ENCODE measurements at places on chromosomes 3 and 15.

DNA sequence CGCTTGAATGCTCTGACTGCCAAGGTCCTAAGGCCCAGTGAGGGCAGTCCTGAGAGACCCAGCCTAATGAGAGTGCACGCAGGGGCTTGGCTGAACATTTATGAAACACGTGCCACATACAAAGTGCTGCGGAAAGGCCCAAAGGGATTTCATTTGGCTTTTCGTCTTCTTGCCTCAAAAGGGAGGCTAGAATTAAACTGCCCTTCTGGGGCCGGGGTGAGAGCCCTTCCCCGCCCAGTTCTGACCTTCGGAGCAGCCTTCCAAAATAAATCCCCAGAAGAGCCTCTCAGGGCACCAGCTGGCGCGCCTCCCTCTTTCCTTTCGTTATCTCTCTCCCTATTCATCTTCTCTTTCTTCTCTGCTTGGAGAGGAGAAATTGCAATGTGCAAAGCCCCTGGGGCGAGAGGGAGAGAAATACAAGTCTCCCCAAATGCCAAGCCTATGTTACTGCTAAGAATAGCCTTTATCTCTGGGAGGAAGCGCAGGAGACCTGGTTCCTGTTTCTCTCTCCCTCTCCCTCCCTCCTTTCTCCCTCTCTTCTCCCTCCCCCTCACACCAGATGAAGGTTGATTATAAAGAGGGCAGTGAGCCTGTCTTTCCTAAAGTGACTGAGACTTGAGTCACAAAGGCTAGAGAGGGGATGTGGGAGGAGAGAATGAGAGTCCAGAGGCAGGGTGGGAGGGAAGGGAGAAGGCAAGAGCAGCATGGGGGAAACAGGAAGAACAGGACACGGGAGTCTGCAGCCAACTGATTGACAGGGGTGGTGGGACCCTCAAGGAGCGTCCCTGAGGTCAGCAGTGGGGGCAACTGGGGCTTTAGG is 36.7 kb upstream of the NDUFB4 start:
- DNase-seq: no peak

DNA sequence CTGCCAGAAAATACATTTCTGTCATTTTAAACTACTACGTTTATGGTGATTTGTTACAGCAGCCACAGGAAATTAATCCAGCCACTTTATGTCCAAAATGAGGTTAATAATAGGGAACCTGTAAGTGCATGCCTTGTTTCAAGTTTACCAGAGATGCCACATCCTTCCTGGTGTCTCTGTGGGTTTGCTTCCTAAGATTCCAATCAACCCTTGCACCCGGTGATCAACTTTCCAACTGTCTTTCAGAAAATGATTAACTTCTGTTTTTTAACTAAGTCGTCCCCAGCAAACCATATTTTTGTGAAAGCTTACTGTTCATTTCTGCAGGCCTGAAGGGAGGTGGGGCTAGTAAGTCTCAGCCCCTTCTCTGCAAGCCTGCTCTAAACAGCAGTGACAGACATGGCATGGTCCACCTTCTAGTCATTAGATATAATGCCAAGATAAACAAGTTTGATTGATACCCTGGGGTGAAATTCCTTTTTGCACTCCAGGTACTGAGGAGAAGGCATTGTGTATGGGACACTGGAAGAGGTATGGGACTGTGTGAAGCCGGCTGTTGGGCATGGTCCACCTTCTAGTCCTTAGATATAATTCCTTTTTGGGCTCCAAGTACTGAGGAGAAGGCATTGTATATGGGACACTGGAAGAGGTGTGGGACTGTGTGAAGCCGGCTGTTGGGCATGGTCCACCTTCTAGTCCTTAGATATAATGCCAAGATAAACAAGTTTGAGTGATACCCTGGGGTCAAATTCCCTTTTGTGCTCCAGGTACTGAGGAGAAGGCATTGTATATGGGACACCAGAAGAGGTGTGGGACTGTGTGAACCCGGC is 11.1 kb upstream of the TMC3 start:
- DNase-seq: no peak

- DNase-seq: no peak
Measured at GRCh38 chr3:195558602-195559001, 15.5 kb upstream of the PPP1R2 start.

- no peak for DNase-seq
Measured at GRCh38 chr3:184682671-184683070, 29.2 kb downstream of the MAGEF1 start.

GRCh38 chr3:64278625-64279024 is 53.4 kb upstream of the PRICKLE2 start:
- no peak for DNase-seq

GRCh38 chr15:69665641-69666111 is 213.1 kb downstream of the RPLP1 start:
- DNase-seq: no peak

DNA sequence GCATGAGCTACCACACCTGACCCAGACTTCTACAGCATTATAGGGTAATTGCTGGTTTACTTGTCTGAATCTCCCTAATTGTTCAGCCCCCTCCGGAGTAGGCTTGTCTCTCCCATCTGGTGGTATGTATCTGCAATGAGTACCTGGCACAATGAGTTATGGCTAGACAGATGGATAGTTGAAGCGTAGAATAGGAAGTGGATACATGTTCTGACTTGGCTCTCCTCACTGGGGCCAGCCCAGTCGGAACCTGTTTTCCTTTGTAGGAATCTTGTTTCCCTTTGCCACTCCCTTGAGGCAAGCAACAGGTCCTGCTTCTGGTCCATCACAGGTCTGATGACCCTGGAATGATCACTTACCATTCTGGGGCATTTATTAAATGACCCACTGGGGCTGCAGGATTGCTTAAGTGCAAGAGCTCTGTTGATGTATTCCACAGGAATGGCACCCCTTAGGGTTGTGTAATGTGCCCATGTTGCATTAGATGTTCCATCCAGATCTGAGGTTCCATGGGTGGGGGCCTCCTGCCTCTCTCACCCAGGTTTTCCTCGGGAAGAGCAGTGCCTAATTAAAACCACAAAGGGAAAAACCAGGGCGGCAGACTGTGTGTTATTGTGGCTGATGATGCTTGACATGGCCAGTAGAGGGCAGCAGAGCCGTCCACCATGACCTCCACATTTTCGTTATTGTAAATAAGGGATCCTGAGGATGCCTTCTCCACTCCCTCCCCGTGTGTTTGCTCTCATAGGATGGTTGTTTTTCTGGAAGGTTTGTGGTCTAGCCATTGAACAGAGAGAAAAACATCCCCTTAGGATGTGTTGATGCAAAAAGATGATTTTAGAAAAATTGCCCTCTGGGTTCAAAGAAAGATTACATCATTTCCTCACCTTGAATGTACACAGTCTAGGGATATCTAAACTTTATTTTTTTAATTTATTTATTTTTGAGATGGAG is 58.0 kb downstream of the CMTM8 start:
- DNase-seq: no peak

DNA sequence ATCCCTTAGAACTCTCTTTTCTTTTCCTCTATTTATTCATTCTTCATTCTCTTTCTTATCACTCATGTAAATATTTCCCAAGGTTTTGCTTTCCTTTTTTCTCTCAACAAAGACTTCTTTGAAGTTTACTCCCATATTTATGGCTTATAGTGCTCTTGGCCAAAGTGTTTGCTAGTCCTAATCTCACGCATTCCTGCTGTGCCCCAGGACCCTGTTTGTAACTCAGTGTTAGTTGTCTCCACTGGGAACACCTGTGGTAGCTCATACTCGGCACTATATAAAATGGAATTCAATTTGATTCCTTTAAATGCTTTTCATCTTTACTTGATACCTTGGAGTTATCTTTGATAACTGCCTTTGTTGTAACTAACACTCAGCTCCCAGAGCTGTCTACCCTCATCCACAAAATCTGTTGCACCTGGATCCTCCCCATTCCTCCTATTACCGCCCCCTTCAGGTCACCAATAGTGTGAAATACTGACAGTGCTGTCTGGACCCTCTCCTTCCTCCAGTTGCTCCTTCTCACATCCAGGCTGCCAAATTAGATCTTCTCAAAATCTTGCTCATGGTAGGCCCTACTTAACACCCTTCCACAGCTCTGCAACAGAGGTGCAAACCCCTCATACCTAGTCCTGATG is 76.8 kb downstream of the TIGIT start:
- DNase-seq: no peak

- no peak for DNase-seq
Measured at GRCh38 chr3:8500319-8500988, 1.2 kb upstream of the LMCD1 start.

DNA sequence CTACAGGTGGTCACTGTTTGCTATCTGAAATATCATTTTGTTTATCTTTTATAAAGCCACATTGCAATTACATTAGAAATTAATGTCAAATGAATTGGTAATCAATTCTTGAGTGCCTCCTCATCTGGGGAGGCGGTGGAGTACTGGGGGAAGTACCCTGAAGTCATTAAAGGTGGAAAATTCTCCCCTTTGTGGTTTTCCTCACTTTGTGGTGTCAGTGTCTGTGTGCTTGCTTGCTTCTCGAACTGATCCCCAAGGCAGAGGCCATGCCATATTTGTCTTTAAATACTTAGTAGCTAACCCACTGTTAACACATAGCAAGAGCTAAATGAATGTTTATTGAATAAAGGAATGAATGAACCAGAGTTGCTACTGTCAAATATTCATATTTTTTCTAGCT is 40.5 kb upstream of the CCK start:
- DNase-seq: no peak

- DNase-seq: no peak
Measured at GRCh38 chr3:112568642-112569041, 6.8 kb downstream of the SLC35A5 start.

- no peak for DNase-seq
Measured at GRCh38 chr3:112090887-112091586, 4.8 kb downstream of the C3orf52 start.

DNA sequence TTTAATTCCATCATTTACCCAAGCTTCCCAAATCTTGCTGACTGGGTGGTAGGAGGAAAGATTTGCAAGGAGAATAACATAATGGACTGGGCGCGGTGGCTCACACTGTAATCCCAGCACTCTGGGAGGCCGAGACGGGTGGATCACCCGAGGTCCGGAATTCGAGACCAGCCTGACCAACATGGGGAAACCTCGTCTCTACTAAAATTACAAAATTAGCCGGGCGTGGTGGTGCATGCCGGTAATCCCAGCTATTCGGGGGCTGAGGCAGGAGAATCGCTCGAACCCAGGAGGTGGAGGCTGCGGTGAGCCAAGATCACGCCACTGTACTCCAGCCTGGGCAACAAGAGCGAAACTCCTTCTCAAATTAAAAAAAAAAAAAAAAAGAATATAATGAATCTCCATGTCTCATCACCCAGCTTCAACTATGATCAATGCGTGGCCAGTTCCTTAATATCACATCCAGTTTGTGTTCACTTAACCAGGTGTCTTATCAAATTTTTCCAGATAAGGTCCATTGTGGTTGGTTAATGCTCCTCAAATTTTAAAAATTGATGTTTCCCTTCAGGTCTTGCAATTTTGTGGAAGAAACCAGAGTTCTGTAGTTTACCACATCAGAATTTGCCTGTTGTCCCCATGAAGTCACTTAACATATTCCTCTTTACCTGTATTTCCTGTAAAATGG is 1.3 kb upstream of the ABCF3 start:
- no peak for DNase-seq

GRCh38 chr3:50573566-50574443 is 4.5 kb downstream of the HEMK1 start:
- DNase-seq: no peak

- no peak for DNase-seq
Measured at GRCh38 chr3:170953229-170953628, 44.8 kb upstream of the EIF5A2 start.

GRCh38 chr15:83094583-83094982 is 12.9 kb upstream of the TM6SF1 start:
- no peak for DNase-seq

DNA sequence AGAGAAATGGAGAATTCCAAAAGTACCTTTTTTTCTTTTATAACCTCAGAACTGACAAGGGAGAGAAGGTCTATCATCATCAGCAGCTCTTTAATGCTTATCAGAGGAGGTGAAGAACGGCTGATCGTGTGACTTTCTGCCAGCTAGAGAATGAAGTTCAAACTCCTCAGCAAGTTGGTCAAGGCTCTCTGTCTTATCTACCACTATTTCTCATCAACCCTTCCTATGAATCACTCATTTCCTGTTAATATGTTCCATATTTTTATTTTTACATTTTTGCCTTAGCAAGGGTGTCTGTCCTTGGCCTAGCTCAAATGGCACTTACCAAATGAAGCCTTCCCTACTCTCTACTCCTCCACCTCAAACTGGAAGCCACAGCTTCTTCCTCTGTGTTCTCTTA is 73.1 kb upstream of the TSPAN3 start:
- no peak for DNase-seq

GRCh38 chr15:64354688-64355344 is 1.2 kb downstream of the CSNK1G1 start:
- DNase-seq: no peak

DNA sequence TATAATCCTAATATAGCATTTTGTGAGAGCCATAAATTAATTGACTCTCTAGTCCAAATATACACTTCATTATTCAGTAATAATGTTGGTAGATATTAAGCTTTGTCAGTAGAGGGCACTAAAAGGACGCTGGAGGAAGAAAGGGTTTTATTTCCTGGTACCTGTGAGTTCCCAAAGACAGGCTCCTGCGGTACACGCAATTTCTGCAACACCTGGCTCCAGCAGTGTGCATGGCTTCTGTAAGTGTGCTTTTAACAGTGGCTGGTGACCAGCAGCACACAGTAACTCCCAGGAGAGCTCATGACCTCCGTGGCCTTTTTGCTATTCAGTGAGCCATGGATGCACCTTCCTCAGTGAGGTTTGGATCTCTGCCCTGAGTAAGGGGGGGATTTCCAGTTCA is 338.3 kb upstream of the ZNF385D start:
- DNase-seq: no peak

DNA sequence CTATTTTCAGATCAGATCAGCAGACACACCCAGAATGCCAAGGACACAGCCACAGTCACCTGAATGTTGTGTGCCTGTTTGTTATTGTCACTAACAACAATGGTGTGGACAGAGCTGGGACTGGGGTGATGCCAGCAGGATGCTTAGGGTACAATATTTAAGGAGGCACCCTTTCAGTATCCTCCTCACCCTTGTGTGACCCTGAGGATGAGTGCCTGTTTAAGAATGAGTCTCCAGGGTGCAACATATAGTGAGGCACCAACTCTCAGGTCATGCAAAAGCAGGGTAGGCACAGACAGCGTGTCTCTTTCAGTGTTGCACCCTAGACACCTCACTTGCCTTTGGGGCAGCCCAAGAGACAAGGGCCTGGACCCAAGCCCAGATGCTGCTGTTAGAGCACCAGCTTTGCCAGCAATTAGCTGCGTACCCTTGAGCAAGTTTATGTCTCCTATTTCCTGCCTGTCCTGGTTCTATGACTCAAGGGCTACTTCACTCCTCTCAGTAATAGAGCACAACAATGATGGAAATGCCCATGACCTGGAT is 122.6 kb downstream of the AQP9 start:
- no peak for DNase-seq

- DNase-seq: no peak
Measured at GRCh38 chr3:133283958-133284807, 115.7 kb upstream of the BFSP2 start.

- no peak for DNase-seq
Measured at GRCh38 chr15:42619656-42620371, 44.4 kb downstream of the STARD9 start.

GRCh38 chr3:32420126-32421038 is 28.7 kb downstream of the CMTM7 start:
- no peak for DNase-seq

- no peak for DNase-seq
Measured at GRCh38 chr15:99732751-99733267, 428 bp downstream of the LYSMD4 start.

GRCh38 chr15:61157933-61158332 is 71.2 kb downstream of the RORA start:
- DNase-seq: no peak

GRCh38 chr3:177816667-177817208 is 619.5 kb upstream of the TBL1XR1 start:
- no peak for DNase-seq
